CD4-positive, alpha-beta T cell treated with Interleukin-21 for 1 hour (primary cell): ENCODE measurements at places on chromosomes 13 and 19.
A peak's percentile ranks its signal among the peaks of the same experiment; 100 is the strongest.

GRCh38 chr13:32300406-32300805 lies 14.8 kb downstream of the ZAR1L start:
- no peak for DNase-seq

GRCh38 chr19:38869836-38870607 lies 8.1 kb downstream of the RINL start:
- DNase-seq: peak; percentile 96

- DNase-seq: no peak
Observed at GRCh38 chr19:46373491-46374359, 26.8 kb downstream of the PPP5C start.

- DNase-seq: peak; percentile 82
Observed at GRCh38 chr19:51887522-51888498, at the start of gene ZNF577. ZNF577 (minus strand) TSS chr19:51887951; CDS start chr19:51880382, 7,569 bp downstream.

DNA sequence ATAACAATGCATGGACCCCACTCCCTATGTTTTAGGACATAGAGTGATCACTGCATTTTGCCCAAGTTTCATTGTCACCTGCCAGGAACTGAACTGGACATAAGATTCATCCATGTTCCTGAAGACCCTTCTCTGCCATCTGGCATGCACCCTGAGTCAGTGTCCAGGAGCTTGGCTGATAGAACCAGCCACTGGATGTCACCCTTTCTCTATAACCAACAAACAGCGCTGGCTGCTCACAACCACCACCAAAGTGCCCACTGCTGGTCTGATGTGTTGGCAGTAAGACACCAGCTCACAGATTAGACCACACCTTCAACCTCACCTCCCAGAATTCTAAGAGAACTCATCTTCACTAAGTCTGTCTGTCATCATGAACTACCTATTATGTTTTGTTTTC lies 333.4 kb downstream of the ITGBL1 start:
- DNase-seq: no peak

DNA sequence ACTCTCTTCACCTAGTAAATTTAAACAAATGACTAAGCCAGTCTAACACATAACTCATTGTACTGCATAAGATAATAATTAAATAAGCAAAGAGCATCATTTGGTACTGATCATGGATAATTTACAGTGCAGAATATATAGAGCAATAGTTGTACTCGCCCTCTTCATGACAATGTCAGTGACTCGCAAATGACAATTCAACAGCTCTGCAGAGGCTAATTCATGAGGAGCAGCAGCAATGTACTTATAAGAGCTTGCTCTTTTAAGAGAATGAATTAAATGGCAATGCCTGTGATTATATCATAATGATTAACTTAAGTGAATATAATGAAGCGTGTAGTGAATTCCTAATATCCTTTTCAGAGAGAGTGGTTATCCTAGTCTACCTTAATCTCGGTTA lies 284.5 kb upstream of the PCDH20 start:
- DNase-seq: no peak

DNA sequence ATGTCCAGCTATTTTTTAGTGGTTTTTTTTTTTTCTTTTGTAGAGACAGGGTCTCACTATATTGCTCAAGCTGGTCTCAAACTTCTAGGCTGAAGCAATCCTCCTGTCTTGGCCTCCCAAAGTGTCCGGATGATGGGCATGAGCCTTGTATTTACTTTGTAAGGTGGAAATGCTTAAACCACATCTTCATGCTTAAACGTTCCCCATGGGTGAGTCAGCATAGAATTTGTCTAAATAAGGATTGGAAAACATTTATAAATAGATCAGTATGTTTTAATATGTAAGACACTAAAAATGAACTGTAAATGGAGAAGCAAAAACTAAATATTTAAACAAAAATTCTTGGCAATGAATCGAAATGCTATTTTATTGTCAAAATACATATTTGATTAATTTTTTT lies 698.0 kb downstream of the PCDH9 start:
- DNase-seq: no peak

GRCh38 chr13:24056616-24057137 lies 103.8 kb upstream of the SPATA13 start:
- DNase-seq: no peak

GRCh38 chr13:86870444-86870843 lies 800.7 kb upstream of the SLITRK5 start:
- DNase-seq: no peak

- DNase-seq: no peak
Observed at GRCh38 chr19:1312767-1313694, 27.4 kb downstream of the EFNA2 start.

GRCh38 chr19:48663667-48664066 lies 9.2 kb downstream of the NTN5 start:
- DNase-seq: no peak

GRCh38 chr13:48006396-48006795 lies 5.3 kb upstream of the SUCLA2 start:
- no peak for DNase-seq

DNA sequence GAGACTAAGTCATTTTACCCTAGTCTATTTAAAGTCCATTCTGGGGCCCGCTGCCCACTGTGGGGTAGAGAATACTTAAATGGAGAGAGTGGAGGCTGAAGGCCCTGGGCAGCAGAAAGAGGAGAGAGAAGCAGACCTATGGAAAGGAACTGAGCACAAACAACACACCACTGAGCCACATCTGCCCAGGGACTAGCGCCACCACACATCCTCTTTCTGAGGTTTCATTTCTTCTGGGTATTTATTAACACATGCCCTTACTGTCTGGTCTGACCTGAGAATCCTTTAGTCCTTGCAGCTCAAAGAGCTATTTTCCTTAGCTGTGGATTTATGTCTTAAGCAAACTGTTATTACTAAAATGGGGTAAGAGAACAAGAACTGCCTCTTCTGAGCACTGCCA lies 154.0 kb downstream of the NALCN start:
- no peak for DNase-seq

- no peak for DNase-seq
Observed at GRCh38 chr19:15614507-15615379, at the start of gene CYP4F8. CYP4F8 (plus strand) TSS chr19:15615218; CDS start chr19:15615617, 399 bp downstream.

DNA sequence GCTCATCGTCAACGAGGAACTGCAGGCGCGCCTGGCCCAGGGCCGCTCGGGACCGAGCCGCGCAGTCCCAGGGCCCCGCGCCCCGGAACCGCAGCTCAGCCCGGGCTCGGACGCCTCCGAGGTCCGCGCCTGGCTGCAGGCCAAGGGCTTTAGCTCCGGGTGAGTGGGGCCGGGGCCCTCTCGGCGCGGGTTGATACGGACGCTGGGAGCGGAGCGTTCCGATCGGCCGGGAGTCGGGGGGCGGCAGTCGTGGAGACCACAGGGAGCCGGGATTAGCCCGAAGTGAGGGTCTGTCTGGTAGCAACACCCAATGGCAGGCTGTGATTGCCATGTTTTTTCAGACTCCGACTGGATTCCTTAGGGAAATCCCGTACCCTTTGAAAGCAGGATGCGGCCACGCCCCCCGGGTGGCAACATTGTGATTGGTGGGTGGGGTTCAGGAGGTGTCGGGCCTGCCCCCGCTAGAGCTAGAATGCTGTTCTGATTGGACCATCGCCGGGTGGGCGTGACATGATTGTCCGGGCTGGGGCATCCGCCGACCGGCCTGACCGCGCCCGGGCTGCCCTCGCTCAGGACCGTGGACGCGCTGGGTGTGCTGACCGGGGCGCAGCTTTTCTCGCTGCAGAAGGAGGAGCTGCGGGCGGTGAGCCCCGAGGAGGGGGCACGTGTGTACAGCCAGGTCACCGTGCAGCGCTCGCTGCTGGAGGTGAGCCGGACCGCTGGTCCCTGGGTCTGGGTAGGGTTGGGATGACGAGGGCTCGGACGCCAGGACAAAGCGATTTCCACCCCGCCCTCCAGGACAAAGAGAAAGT lies 11.3 kb downstream of the EPS8L1 start:
- DNase-seq: peak; percentile 64

GRCh38 chr13:87356314-87356713 lies 314.9 kb upstream of the SLITRK5 start:
- no peak for DNase-seq

DNA sequence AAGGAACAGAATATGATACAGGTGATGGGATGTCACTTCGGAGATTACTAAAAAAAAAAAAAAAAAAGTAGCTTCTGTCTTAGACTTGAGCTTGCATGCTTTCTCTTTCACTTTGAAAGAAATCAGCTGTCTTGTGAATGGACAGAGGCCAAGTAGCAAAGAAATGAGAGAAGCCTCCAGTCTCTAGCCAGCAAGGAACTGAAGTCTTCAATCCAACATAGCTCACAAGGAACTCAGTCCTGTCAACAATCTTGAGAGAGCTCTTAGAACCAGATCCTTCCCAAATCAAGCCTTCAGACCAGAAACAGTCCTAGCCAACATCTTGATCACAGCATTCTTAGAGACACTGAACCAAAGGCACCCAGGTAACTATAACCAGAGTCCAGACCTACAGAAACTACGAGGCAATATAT lies 7.7 kb downstream of the N4BP2L2 start:
- DNase-seq: peak; percentile 55

DNA sequence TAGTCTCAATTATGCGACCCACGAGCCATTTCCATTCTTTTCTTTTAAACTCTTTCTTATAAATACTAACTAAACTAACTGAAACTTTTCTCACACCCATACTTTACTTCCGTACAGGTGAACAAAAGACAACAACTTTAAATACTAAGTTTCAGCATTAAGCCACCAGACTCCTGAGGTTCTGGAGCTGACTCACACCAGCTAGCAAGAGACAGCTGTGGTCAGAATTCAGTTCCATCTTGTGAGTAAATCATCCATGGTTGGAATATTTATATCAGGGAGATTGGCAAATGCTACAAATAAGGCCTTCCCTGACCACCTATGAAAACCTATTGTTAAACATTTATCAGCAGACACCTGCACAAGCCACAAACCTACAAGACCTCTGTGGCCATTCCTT lies 897.0 kb downstream of the EFNB2 start:
- DNase-seq: no peak

DNA sequence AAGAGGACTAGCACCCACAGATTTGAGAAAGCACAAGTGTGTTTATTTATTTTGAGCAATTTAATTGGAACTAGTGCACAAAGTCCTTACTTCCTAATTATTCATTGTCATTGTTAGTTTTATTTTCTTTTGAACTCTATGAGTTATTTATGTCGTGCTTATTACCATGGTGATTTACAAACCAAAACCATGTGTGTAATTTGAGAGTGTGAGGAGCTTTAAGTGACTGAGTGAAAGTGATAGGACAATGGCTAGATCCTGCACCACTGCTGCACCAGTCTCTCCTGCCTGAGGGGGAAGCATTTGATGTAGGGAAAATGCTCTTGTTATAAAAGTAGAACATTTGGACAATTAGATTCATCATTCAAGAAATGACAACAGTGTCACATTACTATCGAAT lies 172.3 kb upstream of the KLF12 start:
- peak; percentile 10 for DNase-seq

GRCh38 chr13:70080012-70080411 lies 27.6 kb upstream of the ATXN8OS start:
- DNase-seq: no peak

DNA sequence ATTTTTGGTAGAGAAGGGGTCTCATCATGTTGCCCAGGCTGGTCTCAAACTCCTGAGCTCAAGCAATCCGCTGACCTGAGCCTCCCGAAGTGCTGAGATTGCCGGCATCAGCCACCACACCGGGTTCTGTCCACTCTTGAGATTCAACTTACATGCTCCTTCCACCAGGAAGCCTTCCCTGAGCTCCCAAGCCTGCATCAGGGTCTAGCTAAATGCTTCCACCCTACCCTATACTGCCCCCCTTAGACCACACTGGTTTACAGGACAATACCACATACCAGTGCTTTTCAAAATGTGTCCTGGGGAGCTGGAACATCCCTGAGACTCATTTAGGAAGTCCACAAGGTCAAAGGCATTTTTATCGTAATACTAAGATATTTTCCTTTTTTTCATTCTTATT lies 15.1 kb upstream of the CACNG8 start:
- DNase-seq: no peak

GRCh38 chr13:34506796-34507195 lies 435.3 kb upstream of the NBEA start:
- DNase-seq: no peak

- no peak for DNase-seq
Observed at GRCh38 chr13:38372820-38373383, 23.3 kb downstream of the UFM1 start.

GRCh38 chr19:47353307-47353712 lies 4.2 kb downstream of the DHX34 start:
- DNase-seq: no peak

DNA sequence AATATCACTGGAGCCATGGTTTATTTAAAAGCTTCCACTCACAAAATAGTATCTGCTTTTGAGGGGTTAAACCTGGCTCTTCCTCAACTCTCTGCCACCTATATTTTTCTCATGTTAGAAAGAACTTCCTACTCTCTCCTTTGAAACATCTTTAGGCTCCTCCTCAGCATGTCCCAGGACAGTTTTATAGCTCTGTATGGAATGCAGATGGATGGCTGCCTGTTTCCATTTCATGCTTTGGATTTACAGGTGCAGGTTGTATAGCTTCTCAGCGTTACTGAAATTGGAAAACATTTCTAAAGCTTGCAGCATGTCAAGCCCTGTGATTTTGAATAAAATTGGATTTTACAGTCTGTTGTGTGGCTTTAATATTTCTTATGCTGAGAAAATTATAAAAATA lies 314.0 kb downstream of the NDFIP2 start:
- no peak for DNase-seq
